ENCODE measurements at places on chromosomes 5 and 9.

- DNase-seq = no peak
Observed at GRCh38 chr9:69806627-69807026, 14.0 kb upstream of the CFAP95 start.

GRCh38 chr9:33795281-33795680, at the start of gene PRSS3:
Gene PRSS3 (plus strand): TSS chr9:33795561. CDS start chr9:33795574, 13 bp downstream.
- DNase-seq = no peak

DNA sequence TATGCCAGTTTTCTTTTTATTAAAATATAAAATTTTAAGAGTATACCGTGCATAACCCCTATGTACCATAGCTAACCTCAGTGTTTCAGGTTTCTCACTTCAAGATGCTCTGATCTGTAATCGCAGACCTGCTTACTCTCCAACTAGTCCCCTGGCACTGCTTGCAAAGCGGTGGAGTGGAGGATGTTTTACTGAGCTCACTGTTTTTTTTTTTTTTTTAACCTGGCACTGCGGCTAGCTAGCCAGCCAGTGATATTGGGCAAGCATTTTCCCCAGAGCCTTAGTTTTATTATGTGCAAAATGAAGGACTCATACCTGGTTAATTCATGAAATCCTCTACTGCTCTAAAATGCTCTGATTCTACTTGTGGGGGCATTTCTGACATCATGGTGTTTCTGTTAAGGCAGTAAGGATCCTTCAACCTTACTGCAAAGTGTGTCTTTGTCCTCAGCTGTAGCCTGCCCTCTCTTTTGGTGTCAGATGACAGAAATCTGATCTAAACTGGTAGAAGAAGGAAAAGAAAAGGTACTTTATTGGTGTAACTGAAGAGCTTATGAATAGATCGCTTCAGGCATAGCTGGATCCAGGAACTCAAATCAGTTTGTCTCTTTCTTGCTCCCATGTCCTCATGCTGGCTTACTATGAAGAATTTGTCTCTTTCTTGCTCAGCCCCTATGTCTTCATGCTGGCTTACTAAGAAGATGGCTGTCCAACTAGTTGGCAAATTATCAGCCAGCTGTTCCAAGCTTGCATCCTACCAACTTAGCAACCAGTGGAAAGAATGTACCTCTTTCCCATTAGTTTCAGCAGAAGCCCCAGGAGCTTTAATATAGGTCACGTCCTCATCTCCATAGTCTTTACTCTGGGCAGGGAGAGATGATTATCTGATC, 59.8 kb downstream of the DOCK2 start:
- peak; percentile 79 for DNase-seq

GRCh38 chr5:54098267-54098666, 212.1 kb downstream of the ARL15 start:
- DNase-seq = no peak

- no peak for DNase-seq
Observed at GRCh38 chr5:40378396-40379177, 301.1 kb upstream of the PTGER4 start.

- DNase-seq = no peak
Observed at GRCh38 chr9:7906783-7907550, 107.4 kb upstream of the DMAC1 start.

GRCh38 chr9:113446323-113446740, 17.2 kb upstream of the RGS3 start:
- peak; percentile 65 for DNase-seq

DNA sequence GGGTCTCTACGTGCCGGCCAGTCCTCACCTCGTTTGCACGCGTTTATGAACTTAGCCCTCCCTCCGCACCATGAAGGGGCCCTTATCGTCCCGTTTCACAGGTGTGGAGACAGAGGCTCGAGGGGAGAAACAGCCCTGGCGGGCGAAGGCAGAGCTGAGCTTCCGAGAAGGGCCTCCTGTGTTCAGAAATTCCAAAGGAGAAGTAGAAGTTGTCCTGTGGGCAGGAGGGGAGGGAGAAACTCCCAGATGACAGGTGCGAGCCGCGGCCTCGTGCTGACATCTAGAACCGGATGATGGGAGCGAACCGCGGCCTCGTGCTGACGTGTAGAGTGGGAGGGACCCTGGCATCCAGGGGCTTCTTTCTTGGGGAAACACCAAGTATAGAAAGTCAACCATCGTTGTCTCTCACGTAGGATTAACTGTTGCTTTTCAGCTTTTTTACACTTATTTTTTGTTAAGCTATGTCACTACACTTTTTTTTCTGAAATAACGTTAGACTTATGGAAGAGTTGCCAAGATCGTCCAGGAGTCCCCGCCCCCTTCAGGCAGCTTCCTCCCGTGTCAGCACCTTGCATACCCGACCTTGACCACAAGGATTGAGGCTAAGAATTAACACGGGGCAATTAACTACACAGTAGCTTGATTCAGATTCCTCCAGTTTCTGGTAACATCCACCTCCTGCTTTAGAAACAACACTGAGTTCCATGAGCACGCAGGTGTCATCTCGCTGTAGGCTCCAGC, 42.8 kb upstream of the NKD2 start:
- DNase-seq = no peak

DNA sequence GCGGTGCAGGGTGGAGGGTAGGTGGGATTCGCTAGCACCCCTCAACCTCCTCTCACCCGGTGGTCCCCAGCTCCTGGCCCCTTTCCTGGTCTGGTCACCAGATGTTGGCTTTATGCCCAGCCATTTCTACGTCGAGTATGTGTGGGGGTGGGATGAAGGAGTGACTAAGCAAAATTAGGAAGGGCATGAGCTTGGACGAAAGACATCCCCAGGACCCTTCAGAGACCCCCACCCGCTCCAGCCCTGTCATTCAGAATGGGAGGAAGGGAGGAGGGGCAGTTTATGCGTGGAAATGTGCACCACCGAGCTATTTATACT, 742 bp downstream of the BHMT2 start:
- peak; percentile 59 for DNase-seq

DNA sequence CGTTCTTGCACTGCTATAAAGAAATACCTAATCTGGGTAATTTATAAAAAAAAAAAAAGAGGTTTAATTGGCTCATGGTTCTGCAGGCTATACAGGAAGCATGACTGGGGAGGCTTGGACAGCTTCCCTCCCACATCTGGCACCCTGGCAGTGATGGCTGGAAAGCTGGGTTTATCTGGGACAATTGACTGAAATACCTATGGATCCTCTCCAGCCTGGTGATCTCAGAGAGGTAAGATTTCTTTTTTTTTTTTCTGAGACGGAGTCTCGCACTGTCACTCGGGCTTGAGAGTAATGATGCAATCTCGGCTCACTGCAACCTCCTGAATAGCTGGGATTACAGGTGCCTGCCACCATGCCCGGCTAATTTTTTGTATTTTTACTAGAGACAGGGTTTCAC, 22.7 kb upstream of the UGCG start:
- peak; percentile 37 for DNase-seq

GRCh38 chr5:153256-153655, 38.0 kb upstream of the LRRC14B start:
- DNase-seq = peak; percentile 48

- no peak for DNase-seq
Observed at GRCh38 chr9:93711002-93711401, 134.6 kb downstream of the PHF2 start.

GRCh38 chr5:102718819-102719218, 36.3 kb upstream of the PAM start:
- peak; percentile 51 for DNase-seq

- no peak for DNase-seq
Observed at GRCh38 chr9:127333221-127334064, 63.5 kb upstream of the SLC2A8 start.

GRCh38 chr5:14186059-14186830, 43.1 kb downstream of the TRIO start:
- peak; percentile 77 for DNase-seq

DNA sequence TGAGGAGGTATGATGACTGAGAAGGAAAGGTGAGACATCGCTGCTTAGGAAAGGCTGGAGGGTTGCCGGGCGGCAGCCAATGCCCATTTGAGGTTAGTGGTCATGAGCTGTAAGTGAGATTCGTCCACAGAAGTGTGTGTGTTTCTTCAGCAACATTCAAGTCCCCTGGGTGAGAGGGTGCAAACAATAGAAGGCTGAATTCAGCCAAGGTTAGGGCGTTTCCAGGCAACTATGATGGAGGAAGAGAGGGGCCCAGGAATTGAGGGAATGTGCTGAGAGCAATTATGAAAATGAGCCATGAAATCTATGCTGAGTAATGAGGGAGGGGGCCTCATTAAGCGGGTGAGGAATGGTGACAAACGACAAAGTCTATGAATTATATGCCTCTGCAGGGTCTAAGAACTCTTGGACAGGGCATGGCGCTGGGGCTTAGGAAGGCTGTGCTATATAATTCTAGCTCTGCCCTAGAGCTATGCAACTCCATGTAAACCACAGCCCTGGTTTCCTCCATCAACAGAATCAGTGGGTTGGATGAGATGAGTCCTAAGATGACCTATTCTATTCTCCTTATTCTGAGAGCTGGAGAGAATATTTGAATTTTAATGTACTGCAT, 96.0 kb downstream of the SLIT3 start:
- DNase-seq = no peak

DNA sequence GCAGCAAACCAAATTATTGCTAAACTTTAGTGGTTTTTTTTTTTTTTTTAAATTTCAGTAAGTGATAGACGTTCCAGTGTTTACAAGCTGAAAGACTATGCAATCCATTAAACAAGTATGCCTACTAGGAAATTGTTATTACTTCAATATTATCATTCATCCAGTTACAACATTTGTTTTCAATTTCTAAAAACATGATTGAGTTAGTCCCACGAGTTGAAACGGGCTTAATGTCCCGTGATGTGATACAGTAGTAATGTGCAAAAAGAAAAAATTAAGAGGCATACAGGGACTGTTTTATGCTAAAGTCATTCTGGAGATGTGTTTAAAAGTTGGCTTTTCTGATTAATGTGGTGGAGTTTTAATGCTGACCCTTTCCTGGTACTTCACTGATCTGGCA, 550.3 kb upstream of the DMAC1 start:
- no peak for DNase-seq

- DNase-seq = no peak
Observed at GRCh38 chr9:102521097-102521755, 473.9 kb upstream of the CYLC2 start.

GRCh38 chr5:90558344-90559192, at the start of gene ADGRV1:
Gene ADGRV1 (plus strand): TSS chr5:90558797. CDS start chr5:90558896, 99 bp downstream.
- peak; percentile 30 for DNase-seq

DNA sequence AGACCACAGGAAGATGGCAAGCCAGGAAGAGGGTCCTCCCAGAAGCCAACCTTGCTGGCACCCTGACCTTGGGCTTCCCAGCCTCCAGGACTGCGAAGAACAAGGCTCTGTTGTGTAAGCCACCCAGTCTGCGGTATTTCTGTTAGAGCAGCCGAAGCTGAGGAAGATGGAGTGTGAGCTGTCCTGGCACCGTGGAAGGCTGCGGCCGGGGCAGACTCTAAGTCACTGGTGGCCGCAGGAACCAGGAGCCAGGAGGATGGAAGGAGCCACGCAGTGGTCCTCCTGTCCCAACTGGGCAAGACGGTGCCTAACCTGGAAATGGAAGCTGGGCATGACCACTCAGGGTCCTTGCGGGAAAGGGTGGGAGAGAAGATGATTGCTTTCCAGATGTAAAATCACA, 89.1 kb downstream of the ZNF354C start:
- DNase-seq = no peak

GRCh38 chr9:106798016-106798799, 64.8 kb upstream of the ZNF462 start:
- DNase-seq = no peak

DNA sequence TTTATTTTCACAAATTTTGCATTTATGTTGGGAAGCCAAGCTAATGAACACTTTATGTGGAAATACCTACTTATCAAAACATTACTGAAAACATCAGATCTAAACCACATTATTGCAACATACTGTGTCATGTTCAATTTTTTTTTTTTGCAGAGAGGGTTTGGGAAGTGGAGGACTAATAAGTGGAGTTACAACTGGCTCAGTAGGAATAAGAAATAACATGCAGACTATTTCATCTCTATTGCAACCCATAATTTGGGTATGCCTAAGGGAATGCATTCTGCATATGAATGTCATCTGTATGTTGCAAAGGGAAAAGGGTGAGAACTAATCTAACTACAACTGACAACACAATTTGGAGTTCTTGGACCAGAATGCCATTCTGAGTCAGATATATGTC, 41.8 kb downstream of the APC start:
- DNase-seq = peak; percentile 78

DNA sequence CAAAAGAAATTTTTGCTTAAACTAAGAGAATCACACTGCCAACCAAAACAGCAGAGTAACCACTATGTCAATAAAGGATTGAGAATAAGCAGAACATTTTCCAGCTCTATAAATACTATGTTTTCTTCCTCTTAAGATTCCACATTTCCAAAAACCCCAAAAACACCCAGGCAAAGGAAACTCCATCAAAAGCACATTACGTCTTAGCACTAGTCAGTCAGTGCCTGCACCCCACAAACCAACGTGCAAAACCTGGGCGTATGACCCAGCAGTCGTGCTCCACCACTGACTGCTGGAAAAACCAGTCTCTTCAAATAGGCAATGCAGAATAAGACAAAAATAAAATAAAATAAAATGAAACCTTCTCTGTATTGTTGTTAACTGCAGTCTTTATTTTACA, 85.3 kb downstream of the GNAQ start:
- no peak for DNase-seq

GRCh38 chr9:128731093-128731492, 7.2 kb upstream of the ZDHHC12 start:
- no peak for DNase-seq

DNA sequence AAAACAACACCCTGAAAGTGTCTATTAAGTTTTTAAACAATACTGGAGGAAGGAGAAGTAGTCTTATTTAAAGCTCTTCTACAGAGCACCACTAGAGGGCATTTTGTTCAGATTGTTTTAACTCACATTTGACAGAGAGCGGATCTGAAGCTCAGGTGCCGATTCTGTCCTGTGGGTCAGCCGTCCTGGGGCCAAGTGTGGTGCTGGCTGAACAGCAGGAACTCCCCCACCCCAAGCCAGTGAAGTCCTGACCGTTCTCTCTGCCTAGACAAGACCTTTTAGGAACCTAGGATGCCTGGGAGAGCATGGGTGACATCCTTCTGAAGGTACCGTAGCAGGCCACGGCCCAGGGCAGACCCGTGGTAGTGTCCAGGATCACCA, 3.9 kb downstream of the EXOC3 start:
- peak; percentile 67 for DNase-seq

- peak; percentile 89 for DNase-seq
Observed at GRCh38 chr9:133184971-133185370, 21.3 kb upstream of the GBGT1 start.

GRCh38 chr9:2764353-2764752, 47.0 kb downstream of the KCNV2 start:
- no peak for DNase-seq

DNA sequence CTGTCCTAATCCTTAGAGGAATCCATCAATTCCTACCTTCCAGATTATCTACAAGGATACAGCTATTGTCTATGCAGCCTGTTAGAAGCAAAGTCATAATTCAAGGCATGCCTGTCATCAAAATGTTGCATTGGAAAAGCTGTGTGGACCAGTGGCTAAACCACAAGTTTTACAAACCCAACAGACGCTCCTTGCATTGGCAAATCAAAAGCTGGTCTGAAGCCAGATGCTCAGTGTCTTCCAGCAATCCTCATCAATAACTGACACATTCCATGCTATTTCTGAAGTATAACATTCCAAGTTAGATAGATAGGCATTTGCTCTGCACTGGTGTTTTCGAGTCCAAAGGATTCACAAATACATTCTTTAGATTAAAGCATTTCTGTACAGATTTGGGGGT, 213.6 kb downstream of the EBF1 start:
- no peak for DNase-seq

- DNase-seq = no peak
Observed at GRCh38 chr9:2473681-2474080, 147.9 kb upstream of the VLDLR start.
